ENCODE measurements at places on chromosomes 13 and 19.

GRCh38 chr13:114066956-114067355 lies 65.5 kb downstream of the RASA3 start:
- DNase-seq = no peak

DNA sequence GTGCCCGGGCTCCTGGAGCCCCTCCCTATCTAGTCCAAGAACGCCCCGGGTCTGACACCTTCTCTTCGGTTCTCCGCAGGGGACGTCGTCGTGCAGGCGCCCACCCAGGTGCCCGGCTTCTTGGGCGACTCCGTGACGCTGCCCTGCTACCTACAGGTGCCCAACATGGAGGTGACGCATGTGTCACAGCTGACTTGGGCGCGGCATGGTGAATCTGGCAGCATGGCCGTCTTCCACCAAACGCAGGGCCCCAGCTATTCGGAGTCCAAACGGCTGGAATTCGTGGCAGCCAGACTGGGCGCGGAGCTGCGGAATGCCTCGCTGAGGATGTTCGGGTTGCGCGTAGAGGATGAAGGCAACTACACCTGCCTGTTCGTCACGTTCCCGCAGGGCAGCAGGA lies 3.4 kb downstream of the PVR start:
- DNase-seq = no peak

GRCh38 chr19:55486971-55487923 lies 989 bp upstream of the SSC5D start:
- DNase-seq = peak; percentile 34

- DNase-seq = no peak
Measured at GRCh38 chr13:39590466-39591036, 12.4 kb downstream of the LHFPL6 start.

- DNase-seq = peak; percentile 88
Measured at GRCh38 chr19:40609561-40610395, 8.6 kb downstream of the LTBP4 start.
